Activated T-cell treated with anti-CD3 and anti-CD28 coated beads for 1 hour (primary cell): ENCODE measurements at places on chromosomes 11 and 22.

DNA sequence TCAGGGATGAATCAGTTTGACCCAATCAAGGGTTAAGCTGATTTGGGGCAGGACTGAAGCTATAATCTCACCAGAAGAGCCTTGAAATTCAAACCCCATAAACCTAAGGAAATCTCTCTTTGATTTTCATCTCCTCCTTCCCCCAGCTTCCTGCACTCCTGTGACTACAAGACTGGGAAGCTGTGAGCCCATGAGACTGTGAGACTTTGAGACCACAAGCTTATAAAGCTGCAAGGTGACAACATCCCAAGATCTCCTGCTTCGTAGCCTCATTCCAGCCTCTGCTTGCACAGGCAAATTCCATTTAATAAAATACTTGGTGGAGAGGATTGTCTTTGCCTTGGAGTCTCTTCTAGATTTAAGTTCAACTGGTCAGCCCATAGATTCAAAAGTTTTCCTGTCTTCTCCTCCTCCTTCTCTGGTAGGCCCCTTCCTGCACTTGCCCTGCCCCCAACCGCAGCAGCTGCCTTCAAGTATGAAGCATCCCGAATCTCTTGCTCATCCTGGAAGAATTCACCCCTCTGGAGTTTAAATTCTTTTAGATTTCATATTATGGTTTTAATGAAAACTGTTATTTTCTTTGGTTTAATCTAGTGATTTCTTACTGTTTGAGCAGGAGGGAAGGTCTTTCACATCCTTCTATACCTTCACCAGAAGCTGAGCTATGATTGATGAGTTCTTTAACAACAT is 42.1 kb downstream of the PAMR1 start:
- no peak for DNase-seq

- DNase-seq = no peak
These were observed 16.6 kb downstream of the DERL3 start for GRCh38 chr22:23822101-23822671.

- DNase-seq = no peak
These were observed 134.9 kb downstream of the DBX1 start for GRCh38 chr11:20025332-20025840.

DNA sequence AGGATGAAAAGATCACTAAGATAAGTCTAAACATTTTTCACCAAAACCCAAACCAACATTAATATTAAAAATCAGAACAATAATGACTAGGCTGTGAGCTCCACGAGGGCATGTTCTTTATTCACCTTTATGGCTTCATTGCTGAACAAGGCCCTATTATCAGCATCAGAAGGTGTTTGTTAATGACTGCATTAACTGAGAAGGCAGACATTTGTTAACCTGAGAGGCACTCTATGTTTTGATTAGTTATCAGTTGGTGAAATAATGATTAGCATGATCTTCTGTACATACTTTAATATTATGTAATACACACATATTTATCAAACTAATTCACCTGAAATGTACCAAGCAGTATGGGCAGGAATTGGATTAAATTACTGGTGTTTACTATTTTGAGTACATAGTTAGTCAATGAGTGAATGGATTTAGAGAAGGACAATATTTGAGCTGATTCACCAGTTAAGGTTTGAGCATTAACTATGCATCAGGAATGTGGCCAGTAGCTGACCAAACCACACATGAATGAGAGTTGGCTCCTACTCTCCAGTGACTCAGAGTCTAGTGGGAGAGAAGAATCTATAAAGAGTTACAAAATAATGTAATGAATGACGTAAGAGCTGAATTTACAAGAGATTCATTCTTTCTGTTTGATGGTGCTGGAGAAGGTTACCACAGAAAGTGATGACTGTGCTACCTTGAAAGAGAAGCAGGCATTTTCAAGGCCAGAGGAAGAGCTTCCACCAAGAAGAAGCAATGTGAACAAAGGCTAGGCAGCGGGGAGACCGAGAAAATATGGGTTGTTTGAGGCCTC is 6.7 kb downstream of the IL18 start:
- DNase-seq = no peak
